ENCODE measurements at places on chromosomes 3 and 15.

DNA sequence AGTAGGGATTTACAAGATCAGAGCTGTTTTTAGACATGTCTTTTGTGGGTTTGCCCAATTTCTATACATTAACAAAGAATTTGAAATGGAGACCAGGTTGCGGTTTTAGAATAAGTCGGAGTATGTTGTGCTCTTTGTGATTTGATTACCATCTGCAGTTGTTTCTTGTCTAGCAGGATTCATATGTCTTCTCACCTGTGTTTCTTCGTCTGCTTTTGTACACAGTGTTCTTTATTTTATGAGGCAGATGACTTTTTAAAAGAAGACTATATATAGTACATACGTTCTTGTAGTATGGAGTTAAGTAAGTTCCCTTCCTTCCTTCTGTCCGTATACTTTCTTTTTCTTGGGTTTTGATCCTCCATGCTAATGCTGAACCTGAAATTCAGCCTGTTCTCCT lies 175.3 kb upstream of the LRRFIP2 start:
- DNase-seq = no peak

GRCh38 chr15:73233623-73234022 lies 135.1 kb downstream of the HCN4 start:
- no peak for DNase-seq

DNA sequence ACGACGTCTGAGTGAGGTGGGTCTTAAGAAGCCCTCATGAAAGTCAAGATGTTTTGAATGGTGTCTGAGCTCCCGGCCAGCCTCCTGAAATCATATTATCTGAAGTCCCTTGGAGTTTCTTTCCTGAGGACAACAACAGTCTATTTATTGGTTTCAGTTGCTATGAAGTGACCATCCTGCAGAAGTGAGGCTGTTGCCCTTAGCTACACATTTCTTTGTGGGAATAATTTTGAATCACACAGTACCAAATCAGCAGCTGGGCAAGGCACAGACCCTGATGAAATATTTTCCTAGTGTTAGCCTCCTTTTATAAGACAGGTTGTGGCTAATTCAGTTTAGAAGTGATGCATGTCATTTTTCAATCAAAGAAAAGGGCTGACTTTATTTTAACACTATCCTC lies 220.7 kb upstream of the AZI2 start:
- no peak for DNase-seq

GRCh38 chr3:124557-125179 lies 71.9 kb upstream of the CHL1 start:
- no peak for DNase-seq

DNA sequence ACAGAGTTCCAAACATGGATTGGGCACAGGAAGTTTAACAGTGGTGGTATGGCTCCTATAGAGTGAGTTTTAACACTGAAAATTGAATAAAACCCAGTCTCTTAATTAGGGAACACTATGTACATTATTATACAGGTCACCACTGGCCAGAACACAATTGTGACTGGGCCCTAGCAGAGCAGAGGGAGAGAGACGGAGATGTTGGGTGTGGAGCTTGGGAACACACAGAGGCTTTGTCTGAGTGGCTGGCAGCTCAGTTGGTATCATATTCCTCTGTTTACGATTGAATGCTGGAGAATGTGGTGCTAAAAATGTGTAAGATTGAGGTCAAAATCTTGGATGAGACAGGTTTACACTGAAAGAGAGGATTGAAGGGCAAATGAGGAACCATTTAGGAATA lies 6.8 kb upstream of the MOBP start:
- DNase-seq = no peak

DNA sequence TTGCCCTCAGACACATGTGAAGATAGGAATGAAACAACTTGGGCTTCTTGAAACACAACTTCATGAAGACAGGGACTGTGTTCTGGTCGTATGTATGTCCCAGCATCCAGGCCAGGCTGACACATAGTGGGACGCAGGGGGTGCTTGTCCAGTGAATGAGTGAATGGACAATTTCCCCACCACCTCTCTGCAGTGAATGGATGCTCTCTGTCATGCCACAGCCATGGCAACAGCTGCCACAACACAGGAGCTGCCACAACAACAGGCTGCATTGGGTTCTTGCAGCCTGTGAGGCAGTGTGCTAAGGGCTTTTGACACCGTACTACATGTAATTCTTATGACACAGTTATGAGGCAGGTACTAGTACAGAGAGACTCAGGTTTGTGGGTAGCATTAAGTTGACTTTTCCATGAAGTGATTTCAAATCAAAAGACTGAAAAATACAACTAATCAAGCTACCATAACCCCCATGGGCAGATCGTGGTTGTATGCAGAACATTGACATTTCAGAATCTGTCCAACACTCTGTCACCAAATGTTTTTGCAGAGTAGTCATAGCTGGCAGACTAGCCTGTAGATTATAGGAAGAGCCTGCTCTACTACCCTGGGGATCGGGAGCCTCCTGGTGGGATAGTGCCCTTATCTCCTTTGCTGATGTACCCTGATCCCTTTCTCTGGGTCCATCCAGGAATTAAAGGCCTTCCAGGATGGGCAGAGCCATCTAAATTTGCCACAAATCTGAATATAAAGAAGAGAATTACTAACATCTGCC lies 40.8 kb downstream of the CLSTN2 start:
- DNase-seq = no peak

GRCh38 chr3:31523543-31523942 lies 9.2 kb upstream of the STT3B start:
- DNase-seq = no peak

GRCh38 chr3:139234491-139234890 lies 109.3 kb upstream of the MRPS22 start:
- DNase-seq = no peak

GRCh38 chr3:3707858-3708768 lies 91.1 kb upstream of the LRRN1 start:
- no peak for DNase-seq

DNA sequence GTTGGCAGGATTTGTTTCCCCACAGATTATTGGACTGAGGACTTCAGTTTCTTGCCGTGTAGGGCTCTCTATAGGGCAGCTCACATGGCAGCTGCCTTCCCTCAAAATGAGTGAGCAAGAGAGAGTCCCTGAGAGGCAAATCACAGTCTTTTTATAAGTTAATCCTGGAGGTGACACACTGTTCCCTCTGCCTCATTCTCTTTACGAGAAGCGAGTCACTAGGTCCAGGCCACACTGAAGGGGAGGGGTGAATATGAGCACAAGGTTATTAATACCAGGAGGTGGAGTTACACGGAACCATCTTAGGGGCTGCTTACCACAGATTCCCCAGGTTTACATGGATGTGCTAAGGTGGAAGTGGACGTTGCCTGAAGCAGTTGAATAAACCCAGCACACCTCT lies 77.0 kb downstream of the LPP start:
- no peak for DNase-seq

- DNase-seq = no peak
Observed at GRCh38 chr3:174620138-174620537, 239.0 kb upstream of the NAALADL2 start.

DNA sequence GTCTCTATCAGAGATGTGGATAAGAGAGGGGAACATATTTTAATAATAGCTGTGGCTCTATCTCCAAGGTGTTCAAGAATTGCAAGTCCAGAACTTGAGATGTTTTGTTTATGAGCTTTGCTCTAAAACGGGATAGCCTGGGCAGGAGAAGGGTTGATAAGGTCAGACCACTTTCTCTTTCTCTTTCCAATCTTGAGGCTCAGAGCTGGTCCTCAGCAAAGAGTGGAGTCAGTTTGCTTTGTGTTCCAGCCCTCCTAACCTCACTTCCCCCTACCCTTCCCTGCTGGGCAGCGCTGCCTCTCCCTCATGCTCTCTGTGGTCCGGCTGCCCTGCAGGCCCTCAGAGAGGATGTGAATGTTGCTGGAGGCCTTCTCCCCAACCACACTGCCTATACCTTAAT lies 13.8 kb downstream of the KLHL6 start:
- DNase-seq = no peak

GRCh38 chr3:120471643-120472042 lies 20.9 kb upstream of the FSTL1 start:
- no peak for DNase-seq

DNA sequence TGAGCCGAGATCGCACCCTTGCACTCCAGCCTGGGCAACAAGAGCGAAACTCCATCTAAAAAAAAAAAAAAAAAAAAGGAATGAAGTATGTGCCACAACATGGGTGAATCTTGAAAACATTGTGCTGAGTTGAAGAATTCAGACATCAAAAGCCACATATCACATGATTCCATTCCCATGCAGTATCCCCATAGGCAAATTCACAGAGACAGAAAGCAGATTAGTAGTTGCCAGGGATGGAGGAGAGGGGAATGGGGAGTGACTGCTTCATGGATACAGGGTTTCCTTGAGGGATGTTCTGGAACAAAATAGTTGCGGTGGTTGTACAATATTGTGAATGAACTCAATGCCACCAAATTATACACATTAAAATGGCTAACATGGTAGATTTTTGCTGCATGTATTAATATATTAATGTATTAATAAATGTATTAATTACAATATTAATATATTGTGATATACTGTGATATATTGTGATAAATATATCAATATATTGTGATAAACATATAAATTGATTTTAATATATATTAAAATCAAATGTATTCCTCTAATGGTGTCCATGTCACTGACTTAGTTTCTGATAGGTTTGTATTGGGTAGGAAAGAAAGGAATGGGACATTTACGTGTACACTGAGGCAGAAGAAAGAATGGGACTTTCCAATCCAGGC lies 34.9 kb downstream of the SMAD3 start:
- no peak for DNase-seq

GRCh38 chr3:129567939-129568338 lies 25.0 kb downstream of the H1-8 start:
- DNase-seq = no peak

DNA sequence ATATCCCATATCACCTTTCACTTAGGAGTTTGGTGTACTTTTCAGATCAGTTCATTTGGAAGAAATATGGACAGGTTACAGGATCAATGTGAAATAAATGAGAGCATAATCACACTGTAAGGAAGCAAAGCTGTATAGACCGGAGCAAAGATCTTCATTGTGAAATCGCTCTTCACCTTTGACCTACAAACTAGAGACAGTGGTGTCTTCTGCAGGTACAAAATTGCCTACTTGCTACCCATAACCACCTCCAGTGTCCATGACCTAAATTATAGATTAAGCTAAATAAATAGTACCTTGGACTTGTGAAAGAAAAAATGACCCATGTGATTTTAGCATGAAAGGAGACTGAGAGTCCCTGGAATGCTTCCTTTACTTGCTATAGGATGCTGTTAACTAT lies 379.5 kb upstream of the SUCLG2 start:
- DNase-seq = no peak

- DNase-seq = no peak
Observed at GRCh38 chr15:37014137-37014536, 86.2 kb downstream of the MEIS2 start.

- DNase-seq = no peak
Observed at GRCh38 chr3:24120434-24120833, 175.3 kb downstream of the NR1D2 start.

GRCh38 chr3:185645596-185646381 lies 59.7 kb downstream of the SENP2 start:
- DNase-seq = no peak

- no peak for DNase-seq
Observed at GRCh38 chr3:182393830-182394367, 399.4 kb upstream of the ATP11B start.

- no peak for DNase-seq
Observed at GRCh38 chr15:51720201-51720995, 17.1 kb downstream of the LYSMD2 start.

- no peak for DNase-seq
Observed at GRCh38 chr15:69881302-69881670, 216.4 kb downstream of the TLE3 start.

DNA sequence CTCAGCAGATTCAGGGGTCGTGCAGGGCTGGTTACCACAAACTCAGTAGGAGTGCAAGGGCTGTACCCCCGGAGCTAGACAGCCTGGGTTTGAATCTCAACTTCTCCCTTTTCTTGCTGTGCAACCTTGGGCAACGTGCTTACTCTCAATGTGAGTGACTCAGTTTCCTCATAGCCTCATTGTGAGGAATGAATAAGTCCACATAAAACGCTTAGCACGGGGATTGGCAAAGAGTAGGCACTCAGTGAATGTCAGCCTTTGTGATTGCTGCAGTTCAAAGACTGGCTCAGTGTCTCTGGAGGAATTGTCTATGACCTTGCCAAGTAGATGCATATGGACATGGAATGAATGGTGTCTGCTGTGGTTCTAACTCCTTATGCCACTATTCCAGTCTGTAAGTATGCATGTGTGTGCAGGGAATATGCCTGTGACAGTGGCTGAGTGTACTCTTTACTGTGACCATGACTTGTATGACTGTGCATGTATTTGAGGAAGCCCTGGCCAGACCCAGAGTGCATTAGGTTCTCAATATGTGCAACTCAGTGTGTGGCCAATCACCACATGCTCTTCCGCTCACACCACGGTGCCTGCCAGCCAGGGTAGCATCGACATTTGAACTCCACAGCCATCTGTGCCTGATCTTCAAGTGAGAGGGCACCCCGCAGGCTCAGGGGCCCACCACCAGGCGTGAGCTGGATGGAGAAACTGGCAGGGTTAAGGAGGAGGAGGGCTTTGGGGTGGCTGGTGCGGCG lies 900 bp upstream of the HYAL3 start:
- DNase-seq = no peak

DNA sequence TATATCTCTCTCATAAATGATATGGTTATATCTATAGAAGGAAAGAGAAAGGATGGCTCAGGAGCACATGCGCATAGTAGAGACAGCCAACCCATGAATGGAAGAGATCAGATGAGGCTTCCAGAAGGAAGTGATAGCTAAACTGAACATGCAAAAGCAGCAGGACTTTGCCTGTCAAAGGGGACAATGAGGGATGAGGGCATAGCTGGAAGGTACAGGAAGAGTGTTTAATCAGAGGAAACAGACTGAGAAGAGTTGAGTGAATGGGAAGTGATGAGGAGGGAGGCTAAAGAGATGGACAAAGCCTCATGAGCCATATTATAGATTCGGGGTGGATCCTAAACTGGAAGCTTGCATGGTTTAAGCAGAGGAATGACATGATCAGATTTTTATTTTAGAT lies 26.5 kb upstream of the VEPH1 start:
- DNase-seq = no peak

DNA sequence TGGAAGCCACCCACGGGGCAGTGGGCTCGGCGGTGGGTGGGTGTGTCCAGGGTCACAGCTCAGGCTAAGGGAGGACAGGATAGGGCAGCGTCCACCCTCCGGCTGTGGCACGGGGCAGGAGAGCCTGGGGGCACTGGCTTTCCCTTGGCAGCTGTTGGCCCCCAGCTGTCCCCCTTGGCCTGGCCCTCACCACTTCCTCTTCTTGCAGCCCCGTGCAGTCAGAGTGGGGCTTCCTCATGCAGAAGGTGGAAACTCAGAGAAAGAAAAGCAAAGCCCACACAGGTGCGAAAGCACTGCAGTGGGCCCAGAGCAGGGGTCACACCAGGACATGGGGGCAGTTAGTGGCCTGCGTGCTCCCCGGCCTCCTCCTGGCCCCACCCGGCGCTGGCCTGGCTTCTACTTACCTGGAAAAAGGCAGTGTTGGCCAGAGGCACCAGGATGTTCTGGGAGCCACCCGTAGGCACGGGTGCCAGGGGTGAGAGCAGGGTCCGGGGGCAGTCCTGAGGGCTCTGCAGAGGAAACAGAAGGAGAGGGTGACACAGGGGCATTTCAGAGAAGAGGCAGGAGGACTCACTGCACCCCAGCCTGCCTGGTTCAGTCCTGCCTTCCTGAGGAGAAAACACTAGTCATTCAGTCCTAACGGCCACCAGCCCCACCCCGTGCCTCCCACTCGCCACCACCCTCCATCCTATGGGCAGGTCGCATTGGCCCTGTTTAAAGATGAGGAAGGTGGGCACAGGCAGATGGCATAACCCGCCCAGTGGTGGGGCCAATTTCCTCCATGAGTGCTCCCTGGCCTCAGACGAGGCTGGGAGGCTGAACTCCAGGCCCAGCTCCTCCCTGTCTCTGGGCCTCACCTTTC lies 28.3 kb downstream of the PLXND1 start:
- no peak for DNase-seq

Measured in activated CD4-positive, alpha-beta T cell treated with anti-CD3 and anti-CD28 coated beads for 4 hours (primary cell).